ENCODE measurements at places on chromosomes 2 and 18. TPM values are rescaled to one million over a fixed set of nuclear protein-coding genes. Genes with fewer than 3 reads are reported as not detected.

CYB5A gene
- total RNA-seq, result 59.0 TPM

B3GNT7 gene
- 8.1 TPM for total RNA-seq

RAPGEF4 gene
- 26.2 TPM for total RNA-seq

PIK3C3 gene
- total RNA-seq, result 99.3 TPM

SERPINB2 gene
- total RNA-seq, result not detected

ANKRD62 gene
- total RNA-seq, result 0.07 TPM

TEKT4 gene
- not detected for total RNA-seq

TCF23 gene
- 84.6 TPM for total RNA-seq

CDH2 gene
- total RNA-seq, result 1.1 TPM

ANKRD30B gene
- total RNA-seq, result not detected

ACKR3 gene
- 34.4 TPM for total RNA-seq

ZSWIM2 gene
- not detected for total RNA-seq

DES gene
- 578 TPM for total RNA-seq

NOL4 gene
- not detected for total RNA-seq

FOXI3 gene
- total RNA-seq, result not detected

CLEC4F gene
- total RNA-seq, result 2.6 TPM

CHRNG gene
- total RNA-seq, result not detected

SLC30A3 gene
- 0.88 TPM for total RNA-seq

C2orf78 gene
- total RNA-seq, result not detected

RABL2A gene
- total RNA-seq, result 39.3 TPM

PDE6D gene
- total RNA-seq, result 140 TPM

ARHGAP25 gene
- 6.5 TPM for total RNA-seq

LIMS2 gene
- total RNA-seq, result 50.9 TPM

DPP10 gene
- total RNA-seq, result not detected

FBXO36 gene
- total RNA-seq, result 2.6 TPM

BBS5 gene
- 2.6 TPM for total RNA-seq

CD226 gene
- not detected for total RNA-seq

KCTD1 gene
- total RNA-seq, result 1.2 TPM

ABCG8 gene
- not detected for total RNA-seq

UGT1A7 gene
- total RNA-seq, result not detected

IGFBP5 gene
- total RNA-seq, result 480 TPM

MYO3B gene
- total RNA-seq, result 0.09 TPM

CXCR4 gene
- total RNA-seq, result 39.5 TPM

KRTCAP3 gene
- 2.6 TPM for total RNA-seq

GULP1 gene
- total RNA-seq, result 128 TPM

RESP18 gene
- total RNA-seq, result not detected

DQX1 gene
- not detected for total RNA-seq

ACMSD gene
- total RNA-seq, result not detected

ALLC gene
- not detected for total RNA-seq

HOXD8 gene
- 49.8 TPM for total RNA-seq

ADAM23 gene
- total RNA-seq, result 3.6 TPM

ALKAL2 gene
- total RNA-seq, result 33.1 TPM

UPP2 gene
- total RNA-seq, result not detected

C1GALT1C1L gene
- 1.5 TPM for total RNA-seq

All from uterus (tissue), 4 donors.